NCI-H1092 treated with DMSO at 0.1 percent for 48 hours (cell line): ENCODE measurements at places on chromosomes 1 and 21.

DNA sequence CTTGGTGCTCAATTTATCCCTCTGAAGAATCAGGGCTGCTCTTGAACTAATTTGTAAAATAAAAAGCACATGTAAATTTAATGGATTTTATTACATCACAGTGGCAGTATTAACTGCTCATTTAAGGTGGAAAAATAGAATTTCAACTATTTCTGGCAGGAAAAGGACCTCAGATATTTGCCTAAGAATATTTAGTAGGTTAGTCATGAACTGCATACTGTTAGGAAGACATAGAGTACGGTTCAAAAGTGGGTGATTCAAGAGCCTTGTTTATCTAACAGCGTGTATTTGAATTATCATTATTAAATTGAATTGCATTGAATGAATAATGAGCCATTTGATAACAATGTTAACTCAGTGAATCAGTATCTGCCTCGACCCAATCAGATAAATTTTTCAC, 248.8 kb upstream of the PBX1 start:
- no peak for DNase-seq

GRCh38 chr1:44294588-44295007, 60.5 kb downstream of the ERI3 start:
- DNase-seq, result peak; percentile 67

GRCh38 chr1:245301162-245301580, 146.4 kb downstream of the KIF26B start:
- DNase-seq, result no peak

DNA sequence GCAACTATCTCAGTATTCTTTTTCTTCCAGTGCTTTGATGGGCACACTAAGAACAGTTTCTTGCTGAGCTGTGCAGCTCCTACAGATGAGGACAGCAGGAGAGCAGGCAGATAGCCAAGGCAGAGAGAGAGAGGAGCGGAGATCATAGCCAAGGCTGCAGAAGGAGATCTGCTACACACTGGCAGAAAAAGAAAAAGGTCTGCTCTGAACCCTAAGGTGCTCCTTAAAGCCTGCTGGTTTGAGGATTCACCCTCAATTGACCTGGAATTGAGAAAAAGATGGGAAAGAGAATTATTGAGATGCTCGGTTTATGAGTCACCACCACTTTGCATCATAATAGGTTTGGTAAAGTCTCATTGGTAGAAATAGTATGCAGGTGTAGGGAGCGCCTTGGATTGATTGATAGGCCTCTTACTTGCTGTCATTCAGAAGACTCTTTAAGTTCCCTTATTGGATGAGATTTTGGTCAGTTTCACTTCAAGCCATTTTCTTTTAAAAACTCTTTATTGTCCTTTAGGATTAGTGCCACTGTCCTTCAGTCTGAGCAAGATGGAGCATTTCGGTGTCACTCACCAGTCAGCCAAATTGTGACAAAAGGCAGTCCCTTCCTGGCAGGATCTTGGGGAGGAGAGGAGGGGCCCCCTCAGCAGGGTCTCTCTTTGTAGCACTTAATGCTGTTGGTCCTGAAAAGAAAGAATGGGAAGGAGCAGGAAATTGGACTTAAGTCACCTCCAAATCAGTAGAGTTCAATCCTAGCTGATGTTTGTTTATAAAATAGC, 685.0 kb downstream of the ADGRL2 start:
- peak; percentile 31 for DNase-seq

DNA sequence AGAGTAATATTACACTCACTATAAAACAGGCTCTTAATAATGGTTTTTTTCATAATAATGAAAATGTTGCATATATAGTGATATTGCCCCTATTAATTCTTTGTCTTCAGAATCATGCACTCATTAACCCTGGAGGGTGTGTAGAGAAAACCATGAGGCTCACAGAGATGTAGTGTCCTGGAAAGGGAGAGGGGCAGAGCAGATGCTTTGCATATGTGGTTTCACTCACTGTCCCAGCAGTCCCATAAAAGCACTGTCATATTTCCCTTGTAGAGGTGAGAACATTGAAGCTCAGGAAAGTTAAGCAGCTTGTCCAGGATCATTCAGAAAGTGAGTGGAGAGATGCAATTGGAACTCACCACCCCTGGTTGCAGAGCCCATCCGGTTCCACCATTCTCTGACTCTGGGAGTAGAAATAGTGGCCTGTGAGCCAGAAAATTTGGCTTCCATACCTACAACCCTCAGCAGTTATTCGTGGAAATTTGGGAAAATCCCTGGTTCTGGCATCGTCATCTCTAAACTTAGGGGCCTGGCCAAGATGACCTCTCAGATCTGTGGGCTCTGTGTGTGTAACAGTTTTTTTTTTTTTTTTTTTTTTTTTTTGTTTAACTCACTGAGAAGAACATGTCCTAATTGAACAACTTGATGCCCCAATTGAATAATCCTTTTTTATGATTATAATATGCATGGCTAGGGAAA, 86.4 kb downstream of the RGL1 start:
- no peak for DNase-seq

GRCh38 chr1:54818461-54819194, 17.5 kb upstream of the TTC22 start:
- DNase-seq, result no peak

GRCh38 chr1:46757247-46757955, 38.5 kb upstream of the EFCAB14 start:
- no peak for DNase-seq

- DNase-seq, result no peak
These were observed 38.6 kb downstream of the VANGL2 start for GRCh38 chr1:160438935-160439334.

- no peak for DNase-seq
These were observed 71.4 kb upstream of the HSPA13 start for GRCh38 chr21:14454016-14455009.

DNA sequence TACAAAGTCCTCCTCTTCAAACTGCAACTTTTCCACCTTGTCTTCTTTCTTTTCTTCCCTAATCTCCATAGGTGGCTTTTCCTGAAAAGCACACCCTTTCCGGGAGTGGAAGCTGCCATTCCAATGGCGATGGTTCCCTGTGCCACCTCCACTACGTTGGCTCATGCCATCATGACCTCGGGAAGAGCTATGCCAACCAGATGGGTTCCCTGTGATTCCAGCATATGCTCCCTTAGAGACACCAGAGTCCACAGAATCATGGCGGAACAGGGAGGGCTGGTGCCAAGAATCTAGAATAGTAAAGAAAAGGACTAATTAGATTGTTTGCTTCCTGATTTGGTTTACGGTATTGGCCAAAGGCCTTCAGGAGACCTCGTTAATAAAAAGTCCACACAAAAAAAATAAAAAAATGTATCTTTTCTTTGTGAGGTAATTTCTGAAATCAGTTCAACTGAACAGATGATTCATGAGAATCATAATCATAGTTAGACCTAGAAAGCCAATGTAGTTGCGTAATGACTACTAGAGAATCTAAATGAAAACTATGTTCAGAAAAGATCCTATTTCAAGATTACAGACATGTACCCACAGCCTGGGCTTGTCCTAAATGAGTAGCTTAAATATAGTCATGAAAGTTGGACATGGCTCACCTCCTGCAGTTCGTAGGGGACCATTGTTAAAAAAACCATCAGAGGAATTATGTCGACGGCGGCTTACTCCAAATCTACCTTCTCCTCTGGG, 30.9 kb upstream of the CCDC17 start:
- no peak for DNase-seq

GRCh38 chr1:19435851-19436455, 49.4 kb downstream of the CAPZB start:
- no peak for DNase-seq

- DNase-seq, result no peak
These were observed 157.4 kb downstream of the DNM3 start for GRCh38 chr1:171998711-171999110.

DNA sequence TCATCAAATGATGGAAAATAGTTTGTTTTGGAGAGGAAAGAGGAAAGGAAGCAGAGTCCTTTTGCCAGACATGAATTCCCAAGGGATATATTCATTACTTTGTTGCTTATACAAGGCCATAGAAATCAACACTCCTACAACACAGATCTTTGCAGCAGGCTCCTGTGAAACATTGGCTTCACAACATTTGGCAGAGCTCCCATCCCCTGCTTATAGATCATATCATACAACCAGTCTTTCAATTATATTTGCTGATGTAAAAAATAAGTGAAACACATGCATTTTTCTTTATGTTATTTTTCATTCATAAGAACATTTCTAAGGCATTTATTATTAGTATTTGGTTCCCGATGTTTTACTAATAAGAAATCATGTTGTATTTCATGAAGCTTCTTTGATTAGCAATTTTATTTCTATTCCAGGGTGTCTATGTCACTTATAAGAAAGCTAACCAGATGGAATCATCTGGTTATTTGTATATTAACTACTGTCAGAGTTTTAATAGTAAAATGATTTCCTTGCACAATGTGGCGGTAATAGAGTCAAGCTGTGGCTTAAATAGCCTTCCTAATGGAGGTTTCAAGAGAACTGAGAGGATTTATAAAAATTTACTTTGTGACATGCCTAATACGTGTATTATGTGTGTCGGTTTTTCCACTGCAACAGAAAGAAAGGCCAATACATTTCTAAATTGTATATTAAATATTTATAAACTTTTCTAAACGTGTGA, 470.3 kb upstream of the NCAM2 start:
- peak; percentile 50 for DNase-seq

DNA sequence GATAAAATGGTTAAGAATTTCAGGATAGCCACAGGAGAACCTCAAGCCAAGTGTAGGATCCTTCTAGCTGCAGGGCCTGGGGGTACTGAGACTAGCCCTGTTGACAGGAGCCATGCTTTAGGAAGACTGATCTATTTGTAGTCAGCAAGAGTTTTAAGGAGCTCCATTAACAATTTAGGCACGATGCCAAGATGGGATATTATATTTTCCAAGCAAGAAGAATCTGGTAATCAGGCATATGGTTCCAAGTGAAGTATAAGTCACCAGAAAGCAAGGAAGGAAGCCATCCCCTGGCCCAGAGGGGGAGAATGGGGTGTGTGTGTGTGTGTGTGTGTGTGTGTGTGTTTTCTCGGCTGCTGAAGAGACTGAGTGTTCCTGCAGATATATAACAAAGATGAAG, 7.0 kb downstream of the IFNAR2 start:
- no peak for DNase-seq

GRCh38 chr1:245213066-245213831, 58.5 kb downstream of the KIF26B start:
- DNase-seq, result peak; percentile 26

DNA sequence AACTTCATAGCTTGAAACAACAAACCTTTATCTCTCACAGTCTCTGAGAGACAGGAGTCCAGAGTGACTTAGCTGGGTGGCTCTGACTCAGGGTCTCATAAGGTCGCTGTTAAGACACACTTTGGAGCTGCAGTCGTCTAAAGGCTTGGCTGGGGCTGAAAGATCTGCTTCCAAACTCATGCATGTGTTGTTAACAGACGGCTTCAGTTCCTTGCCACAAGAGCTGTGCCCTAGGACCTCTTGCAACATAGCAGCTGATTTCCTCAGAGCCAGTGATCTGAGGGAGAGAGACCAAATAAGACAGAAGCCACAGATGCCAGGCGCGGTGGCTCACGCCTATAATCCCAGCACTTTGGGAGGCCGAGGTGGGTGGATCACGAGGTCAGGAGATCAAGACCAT, 176.8 kb downstream of the DISC1 start:
- DNase-seq, result no peak

DNA sequence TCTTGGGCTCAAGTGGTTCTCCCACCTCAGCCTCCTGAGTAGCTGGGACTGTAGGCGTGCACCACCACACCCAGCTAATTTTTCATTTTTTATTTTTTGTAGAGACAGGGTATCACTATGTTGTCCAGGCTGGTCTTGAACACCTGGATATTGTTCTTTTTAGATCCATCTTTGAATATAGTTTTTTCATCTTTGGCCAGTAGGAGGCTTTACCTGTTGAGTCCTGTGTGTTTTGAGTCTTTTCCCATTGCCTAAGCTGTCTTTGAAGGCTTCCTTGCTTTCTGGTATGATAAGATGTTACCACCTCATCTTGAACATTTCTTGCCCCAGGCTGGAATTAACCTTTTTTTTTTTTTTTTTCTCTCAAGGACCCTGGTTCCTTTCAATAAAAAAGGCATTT, 387.8 kb upstream of the RUNX1 start:
- DNase-seq, result no peak

DNA sequence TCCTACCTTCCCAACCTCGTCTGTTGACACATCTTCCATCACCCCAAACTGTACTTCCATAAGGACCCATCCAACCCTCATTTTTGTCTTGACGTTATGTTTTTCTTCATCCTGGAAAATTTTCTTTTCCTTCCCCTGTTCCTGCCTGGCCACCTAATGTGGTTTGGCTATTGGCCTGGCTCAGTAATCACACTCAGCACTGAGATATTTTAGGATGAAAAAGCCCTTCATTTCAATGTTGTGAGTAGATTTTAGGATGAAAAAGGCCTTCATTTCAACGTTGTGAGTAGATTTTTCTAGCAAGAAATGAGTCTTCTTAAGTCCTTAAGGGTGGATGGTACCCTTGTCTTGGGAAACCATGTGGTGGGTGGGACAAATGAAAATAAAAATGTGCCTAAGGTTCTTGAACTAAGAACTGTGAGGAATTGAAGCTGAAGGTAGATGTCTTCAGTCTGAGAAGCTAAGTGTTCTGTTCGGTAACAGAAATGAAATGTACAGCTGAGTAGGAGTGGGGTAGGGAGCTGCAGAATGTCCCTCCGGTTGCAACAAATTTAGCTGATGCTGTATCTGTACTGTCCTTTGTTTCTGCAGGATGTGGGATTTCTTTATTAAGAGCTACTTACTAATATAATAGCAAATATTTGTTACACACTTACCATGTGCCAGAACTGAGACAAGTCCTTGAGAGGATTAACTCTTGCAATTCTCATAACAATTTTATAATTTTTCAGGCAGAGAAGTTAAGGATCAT, 36.1 kb downstream of the DNTTIP2 start:
- no peak for DNase-seq

- DNase-seq, result no peak
These were observed 3.0 kb downstream of the PTPN22 start for GRCh38 chr1:113868387-113869083.

DNA sequence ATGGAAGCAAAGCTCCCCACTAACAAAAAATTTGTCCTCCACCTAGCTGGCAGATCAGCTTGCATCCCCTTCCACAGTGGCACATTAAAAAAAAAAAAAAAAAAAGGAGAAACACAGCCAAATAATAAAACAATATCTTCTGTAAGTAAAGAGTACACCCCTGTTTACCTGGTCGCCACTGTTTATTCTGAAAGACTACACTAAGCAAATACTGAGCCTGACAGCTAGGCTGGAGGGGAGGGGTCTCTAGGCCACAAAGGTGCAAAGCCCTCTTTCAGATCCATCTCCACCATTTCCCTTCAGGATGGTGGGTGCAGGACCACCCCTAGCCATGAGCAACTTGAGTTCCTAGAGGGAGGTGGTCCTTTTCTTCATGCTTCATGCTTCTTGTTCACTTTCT, 22.8 kb upstream of the SLC45A3 start:
- DNase-seq, result peak; percentile 89

GRCh38 chr1:165862448-165862847, 35.0 kb downstream of the UCK2 start:
- no peak for DNase-seq

GRCh38 chr1:62448221-62448933, 11.5 kb downstream of the USP1 start:
- no peak for DNase-seq

GRCh38 chr1:2271841-2272655, 43.9 kb downstream of the SKI start:
- no peak for DNase-seq

GRCh38 chr21:46610018-46610701, 5.3 kb upstream of the S100B start:
- no peak for DNase-seq
